ENCODE measurements at places on chromosomes 4 and X. TPM values are rescaled to one million over a fixed set of nuclear protein-coding genes. Genes with fewer than 3 reads are reported as not detected.

CLGN gene
- total RNA-seq, result 0.14 TPM

DNA sequence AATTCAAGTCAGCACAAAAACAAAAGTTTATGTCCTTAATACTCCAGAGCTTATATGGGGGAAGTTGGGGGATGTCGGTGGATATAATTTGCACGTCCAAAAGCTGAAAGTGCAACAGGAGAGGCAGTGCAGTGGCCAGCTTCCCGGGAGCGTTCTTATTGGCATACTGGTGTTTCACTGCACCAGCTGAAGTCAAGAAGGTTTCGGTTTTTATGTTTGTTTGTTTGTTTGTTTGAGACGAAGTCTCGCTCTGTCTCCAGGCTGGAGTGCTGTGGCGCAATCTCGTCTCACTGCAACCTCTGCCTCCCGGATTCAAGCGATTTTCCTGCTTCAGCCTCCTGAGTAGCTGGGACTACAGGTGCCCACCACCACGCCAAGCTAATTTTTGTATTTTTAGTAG lies 28.6 kb upstream of the TLR3 start:
- no peak overlapping the region for H3K4me3 ChIP-seq
- DNase-seq, result no peak
- H3K27ac ChIP-seq, result no peak overlapping the region
- no peaks in the 10 kb centered on the region for H3K36me3 ChIP-seq
- peaks cover 36% of the 10 kb centered on the region for H3K27me3 ChIP-seq
- H3K4me1 ChIP-seq, result no peaks in the 10 kb centered on the region

- no peak overlapping the region for H3K4me3 ChIP-seq
- H3K36me3 ChIP-seq, result peaks cover 9% of the 10 kb centered on the region
- H3K27me3 ChIP-seq, result no peaks in the 10 kb centered on the region
- no peak for DNase-seq
- H3K4me1 ChIP-seq, result peaks cover 21% of the 10 kb centered on the region
- peak overlapping the region; percentile 46 for H3K27ac ChIP-seq
These were observed 56.5 kb downstream of the ARAP2 start for GRCh38 chr4:36187723-36188333.

DNA sequence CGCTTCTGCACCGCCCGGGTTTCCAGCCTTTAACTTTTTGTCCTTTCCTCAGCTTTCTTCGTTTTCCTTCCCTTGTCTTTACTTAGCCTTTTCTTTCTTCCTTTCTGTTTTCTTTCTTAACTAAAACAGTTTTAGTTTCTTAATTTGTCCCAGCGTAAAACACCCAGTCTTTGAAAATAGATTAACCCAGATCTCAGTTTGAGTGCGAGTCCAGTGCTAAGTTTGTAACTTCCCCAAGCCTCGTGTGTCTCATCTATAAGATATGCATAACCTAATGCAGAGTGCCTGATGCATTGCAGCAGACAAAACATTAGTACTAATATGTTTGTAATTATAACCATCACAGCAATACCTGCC lies 460 bp upstream of the GEMIN8 start:
- peak overlapping the region; percentile 100 for H3K27ac ChIP-seq
- peaks cover 17% of the 10 kb centered on the region for H3K27me3 ChIP-seq
- no peaks in the 10 kb centered on the region for H3K36me3 ChIP-seq

DNA sequence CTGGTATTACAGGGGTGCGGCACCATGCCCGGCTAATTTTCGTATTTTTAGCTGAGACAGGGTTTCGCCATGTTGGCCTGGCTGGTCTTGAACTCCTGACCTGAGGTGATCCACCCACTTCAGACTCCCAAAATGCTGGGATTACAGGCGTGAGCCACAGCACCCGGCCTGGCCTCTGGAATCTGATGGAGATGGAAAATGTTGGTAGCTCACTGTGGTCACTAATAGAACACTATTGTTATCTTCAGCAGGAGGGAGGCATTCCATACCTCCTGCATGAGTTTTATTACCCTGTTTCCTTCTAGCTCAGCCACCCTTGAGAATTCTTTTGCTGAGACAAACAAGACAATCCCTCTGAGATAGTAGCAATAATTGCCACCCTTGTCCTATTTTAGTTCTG lies 105.0 kb downstream of the SHROOM3 start:
- H3K36me3 ChIP-seq, result no peaks in the 10 kb centered on the region
- H3K27ac ChIP-seq, result no peak overlapping the region
- no peak overlapping the region for H3K4me3 ChIP-seq
